Activated T-helper 17 cell treated with anti-CD3 and anti-CD28 coated beads, Interleukin-2, amount 50 U/mL, for 72 hours (primary cell): ENCODE measurements at places on chromosomes 5 and 9. TPM values are rescaled to one million over a fixed set of nuclear protein-coding genes. Genes with fewer than 3 reads are reported as not detected.

TAF11L6 gene
- not detected for total RNA-seq

ADGRD2 gene
- not detected for total RNA-seq

LCN15 gene
- total RNA-seq = not detected

PAX5 gene
- 0.30 TPM for total RNA-seq

- no peaks in the 10 kb centered on the region for H3K4me1 ChIP-seq
- H3K4me3 ChIP-seq = no peak overlapping the region
- no peak overlapping the region for H3K27ac ChIP-seq
- no peaks in the 10 kb centered on the region for H3K36me3 ChIP-seq
Measured at GRCh38 chr5:11329679-11330078, 568.6 kb upstream of the DAP start.

GRCh38 chr5:66796305-66797292 lies 200.4 kb downstream of the MAST4 start:
- ATAC-seq = no peak
- H3K4me3 ChIP-seq = no peak overlapping the region
- no peak overlapping the region for H3K27ac ChIP-seq
- H3K36me3 ChIP-seq = no peaks in the 10 kb centered on the region
- peaks cover 26% of the 10 kb centered on the region for H3K27me3 ChIP-seq

DNA sequence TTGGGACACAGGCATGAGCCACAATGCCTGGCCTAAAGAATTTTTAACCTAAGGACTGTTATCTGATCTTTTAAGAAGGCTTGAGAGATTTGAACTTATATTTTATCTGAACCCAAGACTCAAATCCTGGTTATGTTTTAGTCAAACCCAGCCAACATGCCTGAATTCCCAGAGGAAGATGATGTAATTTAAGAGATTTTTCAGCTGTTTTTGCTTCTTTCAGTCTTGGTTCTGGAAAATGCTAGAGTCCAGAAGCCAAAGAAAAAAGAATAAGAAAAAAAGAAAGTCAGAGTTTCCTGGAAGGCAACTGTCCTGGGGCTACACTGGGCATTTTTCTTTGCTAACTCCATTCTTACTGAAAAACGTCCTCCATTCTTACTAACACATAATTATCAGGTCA lies 85.8 kb downstream of the SNX18 start:
- no peak for ATAC-seq
- no peak overlapping the region for H3K27ac ChIP-seq
- no peak overlapping the region for H3K4me3 ChIP-seq
- peaks cover 5% of the 10 kb centered on the region for H3K27me3 ChIP-seq

- peaks cover 8% of the 10 kb centered on the region for H3K27me3 ChIP-seq
- H3K27ac ChIP-seq = no peak overlapping the region
- H3K4me3 ChIP-seq = no peak overlapping the region
- H3K36me3 ChIP-seq = no peaks in the 10 kb centered on the region
- H3K4me1 ChIP-seq = no peaks in the 10 kb centered on the region
Measured at GRCh38 chr5:144276034-144276822, 105.6 kb downstream of the KCTD16 start.

- no peak overlapping the region for H3K27ac ChIP-seq
- H3K4me1 ChIP-seq = no peaks in the 10 kb centered on the region
- H3K36me3 ChIP-seq = peaks cover 72% of the 10 kb centered on the region
- no peaks in the 10 kb centered on the region for H3K27me3 ChIP-seq
Measured at GRCh38 chr5:154380263-154380662, 65.5 kb upstream of the SAP30L start.
